ENCODE measurements at places on chromosomes 4 and X.

GRCh38 chr4:121326597-121326996, 54.2 kb downstream of the QRFPR start:
- no peak for DNase-seq

- no peak for DNase-seq
Observed at GRCh38 chr4:62548108-62548524, 1348.0 kb downstream of the ADGRL3 start.

- DNase-seq: no peak
Observed at GRCh38 chr4:13455411-13455810, 28.7 kb downstream of the RAB28 start.

GRCh38 chrX:109187473-109188168, 294.3 kb downstream of the GUCY2F start:
- DNase-seq: no peak

DNA sequence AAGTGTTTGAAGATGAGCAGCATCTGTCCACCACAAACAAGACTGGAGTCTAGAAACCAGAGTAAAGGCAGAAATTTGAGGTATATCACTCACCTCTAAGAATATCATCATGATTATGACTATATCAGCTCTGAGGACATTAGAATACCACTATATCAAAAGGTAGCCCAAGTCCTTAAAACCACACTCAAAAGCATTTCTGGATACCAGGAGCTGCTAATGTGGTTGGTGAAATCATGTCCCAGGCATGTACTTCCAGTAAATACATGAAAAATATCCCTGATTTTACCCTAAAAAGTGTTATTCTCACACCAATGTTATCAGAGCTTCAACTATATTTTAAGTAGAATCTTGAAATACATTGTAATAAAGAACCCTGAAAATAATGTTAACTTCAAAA, 136.3 kb upstream of the SMAD1 start:
- DNase-seq: no peak

GRCh38 chrX:78710171-78710570, 37.3 kb upstream of the LPAR4 start:
- DNase-seq: no peak

DNA sequence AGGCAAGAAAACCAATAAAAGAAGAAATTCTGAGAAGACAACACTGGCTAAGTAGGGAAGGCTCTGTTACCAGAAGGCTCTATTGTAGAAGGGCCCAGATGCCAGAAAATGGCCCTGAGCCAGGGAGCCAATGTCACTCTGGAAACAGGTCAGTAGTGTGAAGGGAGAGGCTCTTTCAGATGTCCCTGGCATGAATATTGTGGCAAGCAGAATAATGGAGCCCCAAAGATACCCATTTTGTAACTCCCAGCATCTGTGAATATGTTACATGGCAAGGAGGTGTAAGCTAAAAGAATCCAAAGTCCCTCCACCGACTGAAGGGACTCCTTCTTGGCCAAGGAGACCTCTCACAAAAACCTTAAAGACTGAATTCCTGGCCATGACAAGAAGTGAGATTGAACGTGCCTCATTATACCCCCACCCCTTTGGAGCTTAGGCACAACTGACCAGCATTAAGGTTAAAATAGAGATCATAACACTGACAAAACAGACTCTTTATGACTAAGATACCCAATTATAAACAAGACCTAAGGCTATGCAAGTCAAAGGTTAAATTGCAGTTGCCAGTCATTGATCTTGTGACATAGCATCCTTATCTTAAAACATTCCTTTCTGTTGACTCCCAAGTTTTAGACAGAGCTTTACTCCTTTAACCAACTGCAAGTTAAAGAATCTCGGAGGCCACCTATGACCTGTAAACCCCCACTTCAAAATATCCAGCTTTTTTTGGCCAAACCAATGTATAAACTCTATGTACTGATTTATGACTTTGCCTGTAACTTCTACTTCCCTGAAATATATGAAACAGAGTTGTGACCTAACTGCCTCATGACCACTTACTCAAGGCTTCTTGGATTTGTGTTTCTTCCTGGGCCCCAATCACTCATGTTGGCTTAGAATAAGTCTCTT, 42.2 kb upstream of the SMIM10 start:
- no peak for DNase-seq

DNA sequence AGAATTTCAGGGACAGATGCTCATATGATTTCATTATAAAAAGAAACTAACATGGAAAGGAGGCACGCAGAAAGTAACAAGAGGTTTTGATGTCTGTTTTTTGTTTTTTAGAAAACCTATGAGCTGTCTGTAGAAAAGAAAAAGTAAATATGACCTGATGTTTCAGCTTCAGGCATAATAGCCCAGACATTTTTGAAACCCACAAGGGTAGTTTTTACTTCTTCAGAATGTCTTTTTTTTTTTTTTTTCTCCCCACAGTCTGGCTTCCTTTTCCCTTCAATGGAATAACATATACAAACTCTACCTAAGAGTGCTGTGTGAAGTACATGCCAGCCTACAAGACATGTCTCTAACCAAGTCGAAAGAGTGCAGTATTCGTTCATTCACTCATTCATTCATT, 18.3 kb upstream of the STX18 start:
- DNase-seq: no peak

DNA sequence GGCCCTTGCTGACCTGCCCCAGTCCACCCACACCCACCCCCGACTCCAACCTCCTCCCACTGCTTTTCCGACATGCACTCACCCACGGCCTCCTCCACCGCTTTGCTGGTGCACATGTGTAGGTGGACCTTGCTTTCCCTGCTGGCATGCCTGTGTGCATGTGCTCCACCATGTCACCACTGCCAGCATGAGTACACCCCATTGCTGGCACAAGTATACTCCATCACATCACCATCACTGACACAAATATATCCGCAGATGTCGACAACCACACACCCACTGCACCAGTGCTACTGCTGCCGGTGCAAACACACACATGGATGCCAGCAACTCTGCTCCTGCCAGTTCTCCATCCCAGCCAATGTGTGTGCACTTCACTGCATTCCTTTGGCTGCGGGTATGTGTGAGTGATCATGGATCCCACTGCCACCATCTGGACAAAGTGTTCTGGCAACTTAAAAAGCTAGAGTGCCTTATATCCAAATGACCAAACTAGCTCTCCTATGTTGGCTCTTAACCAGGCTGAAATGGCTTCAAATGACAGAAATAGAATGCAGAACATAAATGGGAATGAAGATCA, 1072.3 kb downstream of the RAPGEF2 start:
- no peak for DNase-seq

DNA sequence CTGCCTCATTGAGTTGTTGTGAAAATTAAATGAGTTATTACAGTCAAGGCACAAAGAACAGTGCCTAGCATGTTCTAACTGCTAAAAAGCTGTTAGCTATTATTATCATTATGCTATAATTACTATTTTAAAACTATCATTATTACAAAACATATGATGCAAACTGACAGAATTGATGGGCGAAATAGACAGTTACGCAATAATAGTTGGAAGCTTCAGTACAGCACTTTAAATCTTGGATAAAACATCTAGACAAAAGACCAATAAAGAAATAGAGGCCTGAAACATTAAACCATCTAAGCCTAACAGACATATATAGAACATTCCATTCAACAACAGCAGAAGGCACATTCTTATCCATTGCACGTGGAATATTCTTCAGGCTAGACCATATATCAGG, 73.0 kb downstream of the TAB3 start:
- DNase-seq: no peak

GRCh38 chr4:165874072-165874790, 1.2 kb downstream of the TLL1 start:
- no peak for DNase-seq

GRCh38 chrX:141175786-141176185, 1.1 kb downstream of the LDOC1 start:
- no peak for DNase-seq

- no peak for DNase-seq
Observed at GRCh38 chrX:110846071-110846470, 50.5 kb upstream of the CHRDL1 start.

- no peak for DNase-seq
Observed at GRCh38 chr4:88200186-88200585, 41.7 kb upstream of the ABCG2 start.

Data from CD4-positive, alpha-beta T cell treated with Interleukin-10 for 1 hour (primary cell).